ENCODE measurements at places on chromosomes 11 and 22.

DNA sequence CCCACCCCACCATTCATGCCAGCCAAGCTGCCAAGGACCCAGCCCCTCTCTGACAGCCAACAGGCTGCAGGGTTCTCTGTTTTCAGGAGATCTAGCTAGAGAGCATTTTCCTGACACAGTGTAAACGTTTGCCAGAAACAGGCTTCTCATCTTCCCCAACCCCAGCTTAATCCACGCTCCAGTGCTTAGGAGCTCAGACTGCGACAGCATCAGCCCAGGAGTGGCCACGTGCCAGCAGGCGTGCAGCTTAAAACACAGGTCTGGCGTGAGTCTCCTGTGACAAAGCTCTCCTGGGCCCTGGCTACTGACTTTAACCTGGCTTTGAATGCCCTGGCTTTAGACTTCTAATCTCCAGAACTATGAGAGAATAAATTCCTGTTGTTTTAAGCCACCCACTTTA, 66.6 kb downstream of the GALNT18 start:
- no peak for DNase-seq

- no peak for DNase-seq
Observed at GRCh38 chr22:45832180-45832579, 144.8 kb downstream of the WNT7B start.

- no peak for DNase-seq
Observed at GRCh38 chr11:125215976-125216375, 51.4 kb downstream of the PKNOX2 start.

DNA sequence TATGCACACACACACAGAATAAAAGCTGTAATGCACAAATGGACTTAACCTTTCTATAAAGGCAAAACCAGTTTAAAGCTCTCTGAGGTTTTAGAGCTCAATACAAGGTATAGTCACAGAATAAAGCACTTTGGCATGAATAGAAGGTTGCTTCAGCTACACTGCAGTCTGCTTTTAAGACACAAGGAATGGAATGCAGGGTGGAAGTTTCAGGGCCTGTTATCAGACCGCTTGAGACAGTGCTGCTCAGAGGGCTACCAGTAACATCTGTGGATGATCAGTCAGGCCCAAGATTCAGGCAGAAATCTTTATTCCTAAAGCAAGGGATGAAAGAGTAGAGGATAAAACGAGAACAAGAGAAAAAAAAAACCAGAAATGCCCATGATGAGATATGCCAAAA, 46.7 kb downstream of the CD44 start:
- no peak for DNase-seq

GRCh38 chr22:45775062-45775461, 103.4 kb downstream of the ATXN10 start:
- DNase-seq, result no peak

DNA sequence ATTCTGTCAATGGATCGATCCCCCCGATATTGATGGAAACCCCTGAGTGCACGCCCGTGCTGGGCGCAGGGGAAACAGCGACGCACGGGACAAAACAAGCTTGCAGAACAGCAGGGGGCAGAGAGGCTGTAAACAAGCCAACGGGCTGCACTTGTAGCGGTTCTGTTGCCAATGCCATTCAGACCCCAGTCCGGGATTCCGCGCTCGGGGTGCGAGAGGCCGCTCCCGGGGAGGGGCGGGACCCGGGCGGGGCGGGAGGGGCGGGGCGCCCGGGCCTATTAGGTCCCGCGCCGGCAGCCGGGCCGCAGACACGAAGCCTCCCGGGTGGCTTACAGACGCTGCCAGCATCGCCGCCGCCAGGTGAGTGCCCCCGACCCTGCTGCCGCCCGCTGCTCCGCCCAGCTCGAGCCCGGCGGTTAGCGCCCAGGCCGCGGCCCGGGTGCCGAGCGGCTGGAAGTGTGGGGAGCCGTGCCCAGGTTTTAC, at the start of gene BIK:
TSS of gene BIK (plus strand) at position 307 of the 483 bp plus-strand sequence. CDS start 13,273 bp downstream, outside the sequence.
- no peak for DNase-seq

DNA sequence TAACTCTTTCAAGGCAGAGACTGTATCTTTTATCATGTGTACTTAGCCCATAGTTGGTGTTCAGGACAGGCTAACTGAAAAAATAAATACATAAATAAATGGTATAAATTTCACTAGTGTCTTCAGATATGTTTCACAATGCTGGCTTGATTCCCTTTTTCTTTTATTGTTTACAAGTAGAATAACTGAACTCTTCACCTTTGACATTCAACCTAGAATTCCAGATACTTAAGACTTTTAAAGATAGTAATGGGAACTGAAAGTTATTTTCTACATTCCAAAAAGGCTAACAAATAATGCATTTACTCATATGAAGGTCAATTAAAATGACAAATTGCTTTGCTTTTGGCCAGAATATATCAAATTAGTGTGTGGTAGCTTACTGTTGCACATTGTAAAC, 411.3 kb upstream of the TENM4 start:
- DNase-seq, result no peak

- no peak for DNase-seq
Observed at GRCh38 chr11:1040428-1041148, 4.1 kb upstream of the MUC6 start.

- DNase-seq, result no peak
Observed at GRCh38 chr11:63769042-63769713, 603 bp upstream of the ZFTA start.

DNA sequence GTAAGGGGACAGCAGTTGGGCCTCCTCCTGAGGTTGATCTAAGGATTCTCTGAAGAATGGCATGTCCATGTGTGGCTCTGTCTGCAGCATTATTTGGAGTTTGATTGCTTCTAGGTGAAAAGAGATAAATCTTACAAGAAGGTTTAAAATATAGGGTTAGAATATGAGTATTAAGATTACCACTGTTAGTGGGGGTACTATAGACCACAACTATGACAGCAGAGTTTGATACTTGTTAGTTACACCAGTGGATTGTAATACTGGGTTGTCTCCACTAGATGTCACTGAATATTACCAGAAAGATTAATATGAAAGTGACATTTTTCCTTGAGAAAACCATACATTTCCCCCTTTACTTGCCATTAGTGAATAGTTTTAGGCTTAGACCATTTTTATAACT, 47.9 kb downstream of the ZNF280B start:
- DNase-seq, result no peak

- no peak for DNase-seq
Observed at GRCh38 chr11:93498641-93499040, 44.5 kb downstream of the SMCO4 start.

- DNase-seq, result no peak
Observed at GRCh38 chr11:35165423-35166368, 26.7 kb downstream of the CD44 start.

GRCh38 chr11:83249972-83250593, 36.1 kb downstream of the CCDC90B start:
- peak; percentile 1 for DNase-seq

- no peak for DNase-seq
Observed at GRCh38 chr22:20781272-20781990, 7.5 kb downstream of the SERPIND1 start.

- no peak for DNase-seq
Observed at GRCh38 chr11:80846979-80847378, 1406.1 kb upstream of the TENM4 start.

DNA sequence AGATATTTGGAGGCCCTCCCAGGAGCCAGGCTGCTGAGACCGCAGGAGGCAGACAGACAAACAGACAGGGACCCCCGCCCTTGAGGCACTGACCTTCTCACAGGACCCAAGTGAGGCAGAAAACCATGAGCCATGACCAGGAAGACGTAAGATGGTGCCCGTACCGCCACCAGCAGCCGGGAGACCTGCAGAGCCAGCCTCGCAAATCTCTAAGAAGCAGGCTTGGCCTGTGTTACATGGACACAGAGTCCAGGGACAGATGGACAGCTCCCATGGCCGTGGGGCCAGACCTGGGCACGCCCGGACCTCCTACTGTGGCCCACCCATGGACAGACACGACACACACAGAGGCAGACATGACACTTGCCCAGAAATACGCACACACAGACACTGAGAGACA, 30.7 kb upstream of the TOLLIP start:
- DNase-seq, result no peak

GRCh38 chr11:19677381-19678080, 35.1 kb upstream of the NAV2 start:
- DNase-seq, result no peak

- DNase-seq, result peak; percentile 29
Observed at GRCh38 chr22:42581762-42582716, 28.3 kb downstream of the SERHL2 start.

- DNase-seq, result no peak
Observed at GRCh38 chr11:125070699-125071254, 7.7 kb downstream of the SLC37A2 start.

DNA sequence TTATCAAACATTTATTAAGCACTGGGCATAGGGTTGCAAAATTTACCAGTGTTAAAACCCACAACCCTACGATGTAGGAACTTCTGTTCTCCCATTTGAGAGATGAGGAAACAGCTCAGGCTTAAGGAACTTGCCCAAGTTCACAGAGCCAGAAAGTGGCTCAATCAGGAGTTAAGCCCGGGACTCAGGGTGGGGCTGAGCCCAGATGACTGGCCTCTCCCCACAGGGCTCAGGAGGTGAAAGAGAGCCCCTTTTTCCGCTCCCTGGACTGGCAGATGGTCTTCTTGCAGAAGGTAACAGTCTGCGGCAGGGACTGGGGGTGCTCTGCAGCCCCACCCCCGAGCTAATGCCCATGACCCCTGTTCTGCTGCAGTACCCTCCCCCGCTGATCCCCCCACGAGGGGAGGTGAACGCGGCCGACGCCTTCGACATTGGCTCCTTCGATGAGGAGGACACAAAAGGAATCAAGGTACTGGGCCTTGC, 5.6 kb upstream of the ANKRD13D start:
- no peak for DNase-seq

DNA sequence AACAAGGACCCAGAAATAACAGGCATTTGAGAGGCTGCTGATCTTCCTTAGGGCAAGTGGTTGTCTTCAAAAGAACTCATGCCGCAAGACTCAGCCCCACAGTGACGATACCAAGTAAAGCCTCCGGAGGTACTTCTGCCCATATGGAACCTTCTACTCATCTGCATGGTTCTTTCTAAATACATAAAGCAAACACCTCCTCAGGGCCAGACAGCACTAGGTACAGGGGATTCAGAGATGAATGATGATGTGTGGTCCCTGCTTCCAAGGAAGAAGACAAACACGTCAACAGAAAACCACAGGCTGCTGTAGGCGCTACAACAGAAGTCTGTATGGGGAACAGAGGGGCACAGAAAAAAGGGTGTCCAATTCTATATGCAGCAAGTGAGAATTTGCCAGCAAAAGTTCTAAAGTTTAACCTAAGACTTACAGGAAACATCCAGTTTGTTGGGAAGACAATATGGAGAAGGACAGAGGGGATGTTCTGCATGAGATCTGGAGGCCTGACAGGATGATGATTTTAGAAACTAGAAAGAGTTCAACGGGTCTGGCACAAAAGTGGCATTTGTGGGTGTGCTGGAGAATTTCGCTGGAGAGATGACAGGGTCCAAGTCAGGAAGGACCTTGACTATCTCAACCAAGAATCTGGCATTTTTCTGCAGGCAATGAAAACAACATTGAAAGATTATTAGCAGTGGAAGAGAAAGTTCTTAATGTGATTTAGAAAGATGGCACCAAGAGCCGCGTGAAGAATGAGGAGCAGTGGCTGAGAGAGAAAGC, 23.7 kb downstream of the JAML start:
- no peak for DNase-seq

- no peak for DNase-seq
Observed at GRCh38 chr11:104001561-104002056, 34.8 kb upstream of the DDI1 start.

- DNase-seq, result no peak
Observed at GRCh38 chr11:130997278-130997677, 81.0 kb upstream of the SNX19 start.

DNA sequence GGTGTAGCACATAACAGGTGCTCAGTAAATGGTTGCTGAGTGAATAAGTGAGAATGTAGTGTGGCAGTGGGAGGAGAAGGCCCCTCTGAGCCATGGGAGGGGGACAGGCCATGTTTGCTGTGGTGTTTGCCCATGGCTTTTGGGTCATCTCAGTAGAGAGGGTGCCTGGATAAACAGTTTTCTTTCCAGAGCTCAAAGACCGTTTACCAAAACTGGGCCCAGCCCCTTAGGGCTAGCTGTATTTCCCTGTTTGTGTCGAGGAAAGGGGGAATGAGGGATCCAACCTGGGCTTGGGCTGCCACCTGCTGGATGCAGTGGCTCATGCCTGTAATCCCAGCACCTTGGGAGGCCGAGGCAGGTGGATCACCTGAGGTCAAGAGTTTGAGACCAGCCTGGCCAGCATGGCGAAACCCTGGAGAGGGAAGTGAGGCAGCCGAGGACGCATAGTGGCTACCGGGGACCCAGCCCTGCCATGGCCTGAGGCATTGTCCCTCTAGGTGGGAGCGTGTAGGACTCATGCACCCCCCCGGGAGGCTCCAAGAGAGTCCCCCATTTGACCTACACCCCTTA, 8.7 kb upstream of the LTO1 start:
- DNase-seq, result no peak

GRCh38 chr11:18727479-18728236, 1.7 kb upstream of the IGSF22 start:
- DNase-seq, result peak; percentile 75

DNA sequence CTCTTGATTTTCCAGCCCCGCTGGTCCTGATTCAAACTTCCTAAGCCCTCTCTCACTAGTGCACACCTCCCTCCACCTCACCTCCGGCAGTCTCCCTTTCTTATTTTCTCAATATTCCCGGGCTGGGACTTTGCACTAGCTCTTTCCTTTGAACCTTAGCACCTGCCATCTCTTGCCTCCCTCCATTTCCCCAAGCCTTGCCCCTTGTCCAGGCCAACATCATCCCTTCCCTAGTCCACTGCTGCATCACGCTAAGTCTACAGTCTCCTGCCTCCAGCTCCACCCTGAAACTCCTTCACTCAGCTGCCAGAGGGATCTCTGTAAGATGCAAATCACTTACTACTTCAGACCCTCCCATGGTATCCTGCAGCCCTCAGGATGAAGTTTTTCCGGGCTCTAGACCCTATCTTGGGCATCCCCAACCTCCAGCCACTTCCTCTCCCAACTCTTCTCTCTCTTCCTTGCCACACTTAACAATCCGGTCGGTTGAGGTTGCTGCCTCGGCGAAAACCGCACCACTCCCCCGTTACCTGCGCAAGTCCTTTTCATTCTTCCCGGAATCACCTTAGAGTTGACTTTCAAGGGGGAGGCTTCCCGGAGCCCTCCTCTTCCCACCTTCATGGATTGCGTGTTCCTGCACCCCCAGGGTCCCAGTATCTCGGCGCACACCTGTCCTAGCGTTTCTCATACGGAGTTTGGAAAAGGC, 42.7 kb downstream of the NECTIN1 start:
- no peak for DNase-seq

DNA sequence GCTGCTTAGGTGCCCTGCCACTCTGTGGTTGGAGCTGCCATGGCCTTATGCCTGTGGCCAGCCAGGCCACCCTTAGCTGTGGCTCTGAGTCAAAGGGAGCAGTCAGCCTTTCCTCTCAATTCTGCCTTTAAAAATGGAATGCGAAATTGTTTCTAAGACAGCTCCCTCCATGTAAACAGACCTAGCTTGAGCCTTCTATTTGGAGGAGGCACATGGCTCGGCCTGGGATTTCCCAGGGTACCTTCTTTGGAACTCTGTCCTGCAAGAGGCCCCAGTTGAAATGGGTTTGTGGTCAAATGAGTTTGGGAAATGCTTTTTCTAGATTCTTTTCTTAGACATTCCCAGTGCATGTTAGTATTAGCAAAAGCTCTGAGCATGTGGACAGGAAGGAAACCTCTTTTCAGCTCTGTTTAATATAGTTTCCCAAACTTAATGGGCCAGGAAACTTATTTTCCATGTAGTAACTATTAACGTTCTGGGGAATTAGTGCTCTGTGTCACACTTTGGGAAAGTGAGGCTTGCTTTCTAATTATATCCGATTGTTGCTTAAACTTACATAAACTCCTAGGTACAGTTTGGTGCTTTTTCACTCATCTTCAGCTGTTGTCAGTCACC, 7.8 kb downstream of the PHOX2A start:
- no peak for DNase-seq

- no peak for DNase-seq
Observed at GRCh38 chr11:22923561-22923960, 63.3 kb upstream of the CCDC179 start.

Measured in iPS DF 6.9 (cell line).